ENCODE measurements at places on chromosomes 7 and 10.

GRCh38 chr10:132329565-132330485, 2.2 kb upstream of the LRRC27 start:
- no peak for DNase-seq

GRCh38 chr7:139422126-139422525, 61.3 kb downstream of the KLRG2 start:
- DNase-seq, result no peak

DNA sequence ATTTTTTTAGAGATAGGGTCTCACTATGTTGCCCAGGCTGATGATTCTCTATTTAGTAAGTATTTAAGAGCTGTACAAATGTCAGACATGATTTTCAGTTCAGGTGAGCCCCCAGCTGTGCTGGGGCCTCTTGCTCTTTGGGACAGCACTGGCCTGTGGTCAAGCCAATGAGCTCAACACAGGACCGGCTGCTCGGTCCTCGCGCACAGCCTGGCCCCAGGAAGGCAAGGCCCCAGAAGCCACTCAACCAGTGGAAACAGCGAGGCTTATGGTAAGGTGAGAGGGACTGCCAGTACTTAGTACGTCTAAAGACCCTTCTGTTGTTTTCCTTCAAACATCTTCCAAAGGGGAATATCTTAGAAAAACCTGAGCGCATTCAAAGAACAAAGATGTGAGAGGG, 211.8 kb downstream of the SKIDA1 start:
- no peak for DNase-seq

DNA sequence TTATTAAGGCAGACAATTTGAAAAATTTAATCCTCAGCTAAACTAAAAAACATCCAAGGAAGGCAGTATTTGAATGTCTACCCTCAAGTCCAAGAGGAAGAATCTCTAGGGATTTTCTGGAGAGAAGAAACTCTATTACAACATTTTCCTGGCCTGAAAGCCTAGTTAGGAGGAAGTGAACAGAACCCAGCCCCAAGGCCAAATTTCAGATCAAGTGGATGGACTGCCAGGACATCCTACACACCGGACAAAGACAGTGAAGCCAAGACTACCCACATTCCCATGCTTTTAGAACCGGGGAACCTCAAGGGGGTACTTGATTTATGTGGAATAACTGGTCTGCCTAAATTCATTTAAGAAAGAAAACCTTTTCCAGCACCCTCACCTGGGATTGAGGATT, 108.9 kb upstream of the MEOX2 start:
- DNase-seq, result no peak

DNA sequence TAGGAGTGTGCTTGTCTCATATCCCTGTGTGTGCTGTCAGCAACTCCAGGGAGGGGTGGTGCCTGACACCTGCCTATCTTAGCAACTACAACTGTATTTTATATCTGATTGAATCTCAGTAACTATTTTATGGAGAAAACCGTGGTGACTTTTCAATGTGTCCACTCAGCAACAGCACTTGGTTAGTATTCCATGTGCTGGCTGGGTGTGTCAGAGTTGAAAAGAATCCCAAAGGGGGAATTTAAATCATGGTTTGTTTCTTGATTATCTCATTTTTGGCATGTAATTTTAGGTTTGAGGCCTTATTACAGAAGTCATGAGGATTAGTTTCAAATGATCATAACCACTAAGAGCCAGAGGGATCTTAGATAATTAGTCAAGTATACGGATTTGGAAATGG, 425.7 kb upstream of the FZD8 start:
- DNase-seq, result no peak

DNA sequence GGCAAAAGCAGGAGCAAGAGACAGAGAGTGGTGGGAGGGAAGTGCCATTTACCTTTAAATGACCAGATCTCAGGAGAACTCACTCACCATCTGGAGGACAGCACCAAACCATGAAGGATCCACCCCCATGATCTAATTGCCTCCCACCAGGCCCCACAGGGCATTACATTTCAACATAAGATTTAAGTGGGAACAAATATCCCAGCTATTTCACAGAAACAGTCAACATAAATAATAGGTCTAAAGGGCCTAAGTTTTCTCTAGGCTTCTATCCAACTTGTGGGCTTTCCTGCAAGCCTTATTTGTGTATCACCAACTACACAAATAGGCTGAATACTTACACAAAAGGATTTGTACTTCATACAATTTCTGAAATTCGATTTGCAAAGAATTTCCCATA, 196.8 kb upstream of the POT1 start:
- no peak for DNase-seq

DNA sequence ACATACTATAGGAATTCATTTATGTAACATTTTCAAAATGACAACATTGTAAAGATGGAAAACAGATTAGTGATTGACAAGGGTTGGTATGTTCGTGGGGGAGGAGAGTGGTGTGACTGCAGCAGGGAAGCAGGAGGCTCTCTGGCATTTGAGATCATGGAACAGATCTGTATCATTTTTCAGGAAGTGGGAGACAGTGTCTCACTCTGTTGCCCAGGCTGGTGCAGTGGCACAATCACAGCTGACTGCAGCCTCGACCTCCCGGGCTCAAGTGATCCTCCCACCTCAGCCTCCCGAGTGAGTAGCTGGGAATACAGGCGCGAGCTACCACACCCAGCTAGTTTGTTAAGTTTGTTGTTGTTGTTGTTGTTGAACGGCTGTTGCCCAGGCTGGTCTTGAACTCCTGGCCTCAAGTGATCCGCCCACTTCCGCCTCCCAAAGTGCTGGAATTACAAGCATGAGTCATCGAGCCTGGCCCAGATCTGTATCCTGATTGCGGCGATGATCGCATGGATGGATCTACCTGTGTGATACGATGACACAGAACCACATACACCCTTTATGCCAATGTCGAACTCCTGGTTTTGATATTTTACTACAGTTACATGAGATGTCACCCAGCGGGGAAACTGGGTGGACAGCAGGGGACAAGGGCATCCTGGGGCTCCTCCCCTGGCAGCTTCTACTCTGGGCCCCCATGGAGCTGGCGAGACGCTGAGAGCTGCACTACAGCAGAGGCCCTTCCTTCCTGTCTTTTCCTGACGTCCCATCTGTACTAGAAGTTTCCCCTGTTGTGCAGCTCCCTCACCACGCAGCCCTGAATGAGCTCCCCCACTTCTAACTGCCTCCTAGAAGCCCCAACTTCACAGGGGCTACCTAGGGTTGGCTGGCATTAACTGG, 12.3 kb upstream of the CYTH3 start:
- DNase-seq, result no peak

DNA sequence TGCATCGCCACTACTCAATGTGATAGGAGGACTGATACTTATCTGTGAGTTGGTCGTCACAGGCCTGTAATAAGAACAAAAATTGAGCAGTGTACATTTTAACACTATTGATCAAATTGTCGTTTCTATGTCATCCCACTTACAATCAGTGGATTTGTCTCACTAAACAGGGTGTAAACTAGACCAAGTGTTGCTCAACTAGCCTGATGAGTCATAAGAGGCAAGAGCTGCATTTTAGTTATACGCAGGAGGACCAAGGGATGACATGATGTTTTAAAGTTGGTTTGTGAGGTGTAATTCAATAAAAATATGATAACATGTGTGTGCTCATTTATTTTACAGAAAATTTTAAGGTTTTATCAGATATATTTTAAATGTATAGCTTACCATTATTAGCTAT, 1239.2 kb downstream of the REEP3 start:
- no peak for DNase-seq

- DNase-seq, result no peak
Measured at GRCh38 chr10:125562737-125563136, 120.2 kb downstream of the TEX36 start.

DNA sequence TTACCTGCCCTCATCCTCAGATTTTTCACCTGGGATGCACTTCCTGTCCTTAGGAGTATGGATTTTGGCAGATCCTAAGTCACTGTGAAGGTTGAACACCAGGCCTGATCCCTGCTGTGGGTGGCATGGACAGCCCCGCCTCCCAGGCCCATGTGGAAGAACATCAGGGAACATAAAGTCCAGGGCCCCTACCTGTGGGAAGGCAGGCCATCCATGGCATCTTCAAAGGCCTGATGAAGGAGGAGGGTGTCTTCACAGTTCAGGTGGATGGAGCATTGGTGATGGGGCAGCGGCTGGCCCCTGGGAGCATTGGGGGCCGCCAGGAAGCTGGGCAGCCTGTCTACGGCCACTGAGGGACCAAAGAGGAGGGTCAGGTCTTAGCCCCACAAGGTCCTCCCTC, 24.6 kb downstream of the PYROXD2 start:
- no peak for DNase-seq

- DNase-seq, result no peak
Measured at GRCh38 chr10:3624367-3624766, 160.6 kb downstream of the KLF6 start.

DNA sequence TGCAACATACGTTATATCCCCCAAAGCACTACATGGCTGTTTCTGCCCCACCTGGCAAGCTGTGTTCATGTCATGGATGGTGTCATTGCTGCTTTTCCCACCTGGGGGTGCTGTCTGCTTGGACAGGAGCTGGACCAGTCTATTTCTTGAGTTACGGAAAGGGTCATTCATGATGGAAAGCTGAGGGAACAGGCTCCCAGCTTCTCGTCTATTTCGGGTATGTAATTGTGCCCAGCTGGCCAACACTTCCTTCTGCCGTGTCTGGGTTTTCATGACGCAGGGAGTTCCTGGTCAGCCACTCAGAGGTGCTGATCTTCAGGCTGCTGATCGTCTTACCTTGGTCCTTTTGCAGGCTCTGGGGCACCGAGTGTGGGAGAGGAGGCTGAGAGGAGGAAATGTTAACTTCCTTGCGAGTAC, 8.6 kb downstream of the BTBD16 start:
- no peak for DNase-seq

DNA sequence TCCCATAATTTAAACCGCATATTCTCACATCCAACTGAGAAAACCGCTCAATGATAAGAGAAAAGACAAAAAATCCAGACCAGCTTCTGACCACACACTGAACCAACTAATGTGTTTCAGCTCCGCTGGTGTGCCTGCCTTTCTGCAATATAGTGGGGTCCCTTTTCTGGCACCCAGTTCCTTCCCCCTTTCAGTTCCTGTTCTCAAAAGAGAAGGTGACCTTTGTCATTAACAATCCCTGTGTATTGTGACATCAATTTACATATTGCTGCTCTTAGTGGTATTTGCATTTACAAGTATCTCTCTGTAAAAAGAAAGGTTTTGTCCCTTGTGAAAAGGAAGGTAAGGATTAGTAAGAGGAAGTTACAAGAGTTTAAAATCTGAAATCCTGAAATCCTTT, 1.4 kb downstream of the PPP1R17 start:
- no peak for DNase-seq

DNA sequence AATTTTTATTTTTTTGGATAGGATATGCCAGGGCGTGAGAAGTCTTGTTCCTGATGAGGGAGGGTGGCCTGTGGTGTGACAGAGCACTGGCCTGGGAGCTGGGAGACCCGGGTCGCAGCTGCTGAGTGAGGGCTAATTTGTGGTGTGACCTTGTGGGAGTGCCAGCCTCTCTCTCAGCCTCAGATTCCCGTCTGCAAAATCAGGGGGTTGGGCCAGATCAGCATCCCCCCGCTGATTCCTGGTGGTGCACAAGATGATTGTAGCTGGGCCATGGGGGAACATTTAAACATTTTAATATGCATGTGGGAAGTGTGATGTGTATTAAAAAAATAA, 14.9 kb downstream of the TSPAN15 start:
- DNase-seq, result no peak

- DNase-seq, result no peak
Measured at GRCh38 chr10:78491812-78492211, 458.1 kb downstream of the RPS24 start.

DNA sequence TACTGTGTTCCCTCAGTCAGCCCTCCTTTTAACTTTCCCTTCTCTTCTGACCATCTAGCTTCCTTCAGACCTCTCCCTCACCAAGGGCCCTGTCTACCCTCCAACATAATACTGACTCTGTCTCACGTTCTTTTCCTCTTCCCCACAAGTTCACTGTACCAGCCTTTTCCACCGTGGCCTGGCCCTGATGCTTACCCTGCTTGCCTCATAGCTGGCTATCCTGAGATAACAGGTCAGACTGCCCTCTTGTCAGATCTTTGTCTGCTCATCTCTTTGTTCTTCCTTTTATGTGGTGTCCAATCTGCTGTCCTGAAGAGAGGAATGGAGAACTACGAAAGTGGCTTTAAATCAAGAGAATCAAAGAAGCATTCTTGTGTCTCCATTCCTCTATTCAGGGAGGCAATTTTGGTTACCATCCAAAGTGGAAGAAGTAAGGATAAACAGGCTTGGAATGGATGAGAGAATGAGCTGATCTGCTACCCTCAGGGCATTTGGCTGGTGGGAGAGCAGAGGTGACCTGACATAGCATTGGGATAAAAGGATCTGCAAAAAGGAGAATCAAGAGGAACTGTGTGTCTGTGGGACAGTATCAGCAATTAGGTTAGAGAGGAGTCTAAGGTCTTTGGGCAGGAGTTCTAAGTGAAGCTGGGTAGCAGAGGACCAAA, 8.1 kb downstream of the BTAF1 start:
- no peak for DNase-seq

- no peak for DNase-seq
Measured at GRCh38 chr7:156725936-156726335, 85.4 kb downstream of the RNF32 start.

- DNase-seq, result no peak
Measured at GRCh38 chr7:129848436-129848835, 104.3 kb downstream of the UBE2H start.

GRCh38 chr7:148733496-148733895, 34.8 kb downstream of the CUL1 start:
- no peak for DNase-seq

- no peak for DNase-seq
Measured at GRCh38 chr7:92625617-92626016, 35.4 kb upstream of the FAM133B start.

- no peak for DNase-seq
Measured at GRCh38 chr10:69867699-69868558, 66.2 kb downstream of the COL13A1 start.

GRCh38 chr7:117837841-117838240, 35.4 kb downstream of the CTTNBP2 start:
- no peak for DNase-seq

DNA sequence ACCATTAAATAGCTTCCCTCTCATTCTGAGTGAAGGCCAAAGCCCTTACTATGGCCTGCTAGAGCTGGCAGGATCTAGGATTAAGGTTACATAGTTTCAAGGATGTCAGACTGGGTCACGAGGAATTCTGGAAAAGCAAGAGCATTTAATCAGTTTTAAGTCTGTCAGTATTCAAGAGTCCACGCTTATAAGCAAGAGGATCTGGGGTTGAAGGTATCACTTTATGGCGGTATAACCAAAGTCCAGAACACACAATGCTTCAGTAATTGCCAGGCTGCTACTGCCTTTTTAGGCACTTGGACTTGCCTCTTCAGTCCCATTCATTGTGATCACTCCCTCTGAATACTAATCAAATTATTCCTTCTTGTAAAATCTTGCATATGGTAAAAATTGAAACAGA, 101.0 kb downstream of the HBP1 start:
- no peak for DNase-seq

DNA sequence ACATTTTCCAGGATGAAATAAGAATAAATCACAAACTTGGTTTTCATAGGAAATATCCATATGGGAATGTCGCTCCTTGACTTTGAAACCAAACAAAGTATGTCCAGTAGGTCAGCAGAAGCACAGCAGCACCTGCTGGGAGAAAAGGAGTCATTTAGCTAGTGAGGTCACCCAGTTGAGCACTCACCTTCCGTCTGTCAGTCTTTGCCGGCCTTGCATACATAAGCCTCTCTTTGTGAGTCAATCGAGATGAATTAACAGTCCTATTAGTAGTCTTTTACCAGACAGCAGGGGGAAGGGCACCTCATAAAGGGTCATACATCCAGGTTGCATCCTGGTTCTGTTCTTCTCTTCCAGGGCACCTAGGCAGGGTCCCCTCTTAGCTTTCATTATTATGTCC, 232.5 kb upstream of the FZD1 start:
- no peak for DNase-seq

Data from left renal cortex interstitium (tissue), 4 donors.